Gastroesophageal sphincter (tissue), 4 donors: ENCODE measurements at places on chromosomes 5 and 9.
A peak's percentile ranks its signal among the peaks of the same experiment; 100 is the strongest.

GRCh38 chr9:20441711-20442423 is 180.4 kb downstream of the MLLT3 start:
- ATAC-seq: no peak

- ATAC-seq: no peak
These were observed 344.1 kb downstream of the BNC2 start for GRCh38 chr9:16526380-16526779.

GRCh38 chr5:62631909-62632580 is 53.4 kb downstream of the LRRC70 start:
- ATAC-seq: no peak

GRCh38 chr9:128551657-128552152 is 682 bp upstream of the SPTAN1 start:
- peak; percentile 85 for ATAC-seq

DNA sequence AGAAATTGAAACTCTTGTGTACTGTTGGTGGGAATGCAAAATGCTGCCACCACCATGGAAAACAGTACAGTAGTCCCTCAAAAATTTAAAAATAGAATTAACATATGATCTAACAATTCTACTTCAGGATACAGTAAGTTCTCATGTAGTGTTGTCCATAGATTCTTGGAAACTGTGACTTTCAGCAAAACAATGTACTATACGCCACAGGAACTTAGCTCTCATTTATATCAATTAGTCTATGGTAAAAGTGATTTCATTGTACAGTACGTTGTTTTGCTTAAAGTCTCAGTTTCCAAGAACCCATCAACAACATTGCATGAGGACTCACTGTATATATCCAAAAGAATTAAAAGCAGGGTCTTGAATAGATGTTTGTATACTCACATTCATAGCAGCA is 233.5 kb upstream of the GAS1 start:
- no peak for ATAC-seq

GRCh38 chr5:112910529-112910928 is 11.5 kb downstream of the REEP5 start:
- ATAC-seq: no peak

DNA sequence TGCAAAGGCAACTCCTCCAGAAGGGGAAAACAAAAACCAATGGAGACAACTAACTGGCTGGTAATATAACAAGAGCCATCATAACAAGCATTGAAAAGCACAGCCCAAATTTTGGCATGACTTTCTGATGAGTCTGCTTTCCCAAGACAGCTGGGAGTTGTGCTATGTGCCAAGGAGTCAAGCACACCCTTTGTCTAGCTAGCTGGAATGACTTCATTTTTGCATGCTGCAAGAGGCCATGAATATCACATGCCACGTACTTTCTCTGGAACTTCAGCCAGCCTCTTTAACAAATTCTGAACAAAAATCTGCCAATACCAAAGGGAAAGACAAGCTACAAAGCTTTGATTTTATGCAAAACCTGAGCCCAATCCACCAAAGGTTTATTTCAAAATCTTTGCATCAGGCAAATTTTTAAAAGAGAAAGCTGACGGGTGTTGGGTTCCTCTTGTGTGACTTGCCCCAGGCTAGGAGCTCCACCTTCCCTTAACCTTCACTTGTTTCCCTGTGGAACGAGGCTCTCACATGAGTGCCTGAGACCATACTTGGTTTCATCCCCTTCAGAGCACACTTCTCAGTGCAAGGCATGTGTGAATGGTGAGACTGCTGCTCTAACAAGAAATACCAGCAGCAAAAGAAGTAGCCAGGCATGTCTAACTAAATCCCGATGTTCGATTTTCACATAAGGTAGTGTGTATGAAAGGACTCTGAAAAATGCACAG is 47.3 kb downstream of the S1PR3 start:
- ATAC-seq: peak; percentile 91
